Prostate gland (tissue), 2 donors: ENCODE measurements at places on chromosomes 12 and 14. TPM values are rescaled to one million over a fixed set of nuclear protein-coding genes. Genes with fewer than 3 reads are reported as not detected.

Gene RFC5
- 26.3 TPM for total RNA-seq

- peaks cover 21% of the 10 kb centered on the region for H3K4me1 ChIP-seq
- H3K4me3 ChIP-seq: no peak overlapping the region
- H3K27me3 ChIP-seq: no peaks in the 10 kb centered on the region
- DNase-seq: no peak
- peak overlapping the region; percentile 25 for H3K27ac ChIP-seq
Observed at GRCh38 chr14:103030741-103031565, 26.4 kb downstream of the CDC42BPB start.

GRCh38 chr12:6231359-6232268 lies 31.4 kb downstream of the CD9 start:
- H3K36me3 ChIP-seq: no peaks in the 10 kb centered on the region
- no peak for DNase-seq
- peak overlapping the region; percentile 98 for H3K27ac ChIP-seq
- H3K4me3 ChIP-seq: no peak overlapping the region

Gene TSPAN8
- total RNA-seq: 36.3 TPM

GRCh38 chr14:98966475-98967162 lies 305.4 kb downstream of the BCL11B start:
- no peak overlapping the region for H3K4me3 ChIP-seq
- H3K4me1 ChIP-seq: no peaks in the 10 kb centered on the region
- no peaks in the 10 kb centered on the region for H3K36me3 ChIP-seq
- no peak for DNase-seq
- H3K27me3 ChIP-seq: no peaks in the 10 kb centered on the region

DNA sequence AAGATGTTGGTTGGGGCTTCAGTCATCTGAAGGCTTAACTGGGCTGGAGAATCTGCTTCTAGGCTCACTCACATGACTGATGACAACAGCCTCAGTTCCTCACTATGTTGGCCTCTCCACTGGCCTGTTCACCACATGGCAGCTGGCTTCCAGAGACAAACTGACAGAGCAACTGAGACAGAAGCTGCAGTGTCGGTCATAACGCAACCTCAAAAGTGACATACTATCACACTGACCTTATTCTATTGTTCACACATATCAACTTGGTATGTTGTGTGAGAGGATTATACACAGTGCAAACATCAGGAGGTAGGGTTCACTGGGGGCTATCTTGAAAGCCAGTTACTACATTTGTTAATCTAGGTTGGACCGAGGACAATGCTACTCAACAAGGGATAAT lies 92.9 kb downstream of the PAWR start:
- no peak overlapping the region for H3K4me3 ChIP-seq
- no peaks in the 10 kb centered on the region for H3K36me3 ChIP-seq
- H3K27me3 ChIP-seq: no peaks in the 10 kb centered on the region

Gene BEGAIN
- 5.1 TPM for total RNA-seq

GRCh38 chr12:121778567-121779421 lies 14.7 kb downstream of the RHOF start:
- H3K4me1 ChIP-seq: peaks cover 5% of the 10 kb centered on the region
- no peaks in the 10 kb centered on the region for H3K27me3 ChIP-seq
- H3K36me3 ChIP-seq: no peaks in the 10 kb centered on the region

Gene PPFIA2
- 22.9 TPM for total RNA-seq

Gene TAS2R8
- total RNA-seq: not detected

- H3K27ac ChIP-seq: no peak overlapping the region
- no peaks in the 10 kb centered on the region for H3K36me3 ChIP-seq
- no peaks in the 10 kb centered on the region for H3K4me1 ChIP-seq
- no peak for DNase-seq
- no peaks in the 10 kb centered on the region for H3K27me3 ChIP-seq
Observed at GRCh38 chr12:105912882-105913678, 225.7 kb downstream of the NUAK1 start.

DNA sequence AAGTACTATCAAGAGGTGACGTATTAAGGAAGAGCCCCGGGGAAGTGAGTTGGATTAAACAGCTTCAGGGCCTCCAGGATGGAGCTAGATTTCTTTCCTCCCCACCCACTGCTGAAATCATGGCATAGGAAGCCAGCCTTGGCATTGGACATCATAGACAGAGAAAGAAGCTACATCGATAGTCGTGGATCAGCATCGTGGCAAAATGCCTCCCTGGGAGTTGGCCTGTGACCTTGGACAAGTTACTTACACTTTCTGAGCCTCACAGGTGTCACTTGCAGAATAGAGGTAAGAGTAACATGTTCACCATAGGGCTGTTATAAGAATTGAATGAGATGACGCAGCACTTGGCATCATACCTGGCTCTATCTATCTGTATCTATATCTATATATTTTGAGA lies 5.9 kb downstream of the ANKRD33 start:
- H3K4me1 ChIP-seq: no peaks in the 10 kb centered on the region
- H3K27ac ChIP-seq: no peak overlapping the region
- no peak overlapping the region for H3K4me3 ChIP-seq
- H3K27me3 ChIP-seq: no peaks in the 10 kb centered on the region
- DNase-seq: no peak
- no peaks in the 10 kb centered on the region for H3K36me3 ChIP-seq

DNA sequence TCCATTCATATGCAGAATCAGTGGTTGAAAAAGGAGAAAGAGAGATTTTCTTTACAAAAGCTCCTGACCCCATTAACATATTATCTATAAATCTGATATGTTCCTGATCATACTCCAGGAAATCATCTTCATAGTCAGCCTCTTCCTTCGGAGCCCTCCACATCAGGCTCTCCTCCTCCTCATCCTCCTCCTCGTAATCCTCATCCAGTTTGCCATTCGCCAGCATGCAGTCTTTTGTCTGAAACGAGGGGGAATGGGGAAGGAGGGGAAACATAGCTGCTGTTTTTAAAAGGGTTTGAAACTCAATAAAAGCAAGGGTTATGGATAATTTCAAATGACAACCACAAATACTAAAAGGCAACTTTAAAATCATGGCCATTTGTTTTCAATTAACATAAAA lies 60.9 kb downstream of the DICER1 start:
- DNase-seq: no peak
- H3K27ac ChIP-seq: no peak overlapping the region
- H3K27me3 ChIP-seq: no peaks in the 10 kb centered on the region
- H3K4me1 ChIP-seq: no peaks in the 10 kb centered on the region
- peaks cover 3% of the 10 kb centered on the region for H3K36me3 ChIP-seq

DNA sequence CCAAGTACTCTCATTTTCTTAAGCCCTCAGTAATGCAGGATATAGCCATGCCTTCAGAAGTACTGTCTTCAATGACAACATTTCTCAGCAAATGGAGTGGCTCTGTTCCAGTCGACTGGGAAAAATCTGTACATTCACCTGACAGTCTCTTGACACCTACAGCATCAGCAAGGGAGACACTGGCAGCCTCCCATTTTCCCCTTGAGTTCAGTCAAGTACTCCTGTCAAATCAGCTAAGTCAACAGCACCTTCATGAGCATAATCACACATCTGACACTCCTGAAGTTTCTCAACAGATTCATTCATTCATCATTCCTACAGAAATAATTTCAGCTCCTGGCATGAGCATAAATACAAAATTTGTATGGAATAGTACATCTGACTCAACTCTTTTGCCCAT lies 46.1 kb downstream of the INTS13 start:
- no peaks in the 10 kb centered on the region for H3K36me3 ChIP-seq
- DNase-seq: no peak
- no peaks in the 10 kb centered on the region for H3K27me3 ChIP-seq
- H3K4me1 ChIP-seq: no peaks in the 10 kb centered on the region
- H3K27ac ChIP-seq: no peak overlapping the region
- no peak overlapping the region for H3K4me3 ChIP-seq

DNA sequence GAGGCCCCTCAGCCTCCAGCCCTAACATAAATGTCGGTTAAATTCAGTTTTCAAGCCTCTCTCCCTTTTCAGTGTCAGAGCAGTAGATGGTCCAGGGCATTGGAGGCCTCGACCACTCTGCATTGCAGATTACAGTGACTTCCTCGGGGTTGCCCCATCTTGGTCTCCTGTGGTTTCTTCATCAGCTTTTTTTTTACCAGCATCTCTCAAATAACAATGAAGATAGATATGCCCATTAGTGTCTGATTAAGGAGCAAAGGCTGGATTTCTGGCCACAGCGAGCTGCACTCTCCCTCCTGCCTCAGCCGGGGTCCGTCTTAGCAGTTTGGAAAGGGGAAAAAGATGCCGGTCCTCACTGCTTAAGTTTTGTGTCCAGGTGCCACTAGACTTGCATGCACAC lies 49.7 kb downstream of the C14orf132 start:
- no peak for DNase-seq
- no peaks in the 10 kb centered on the region for H3K36me3 ChIP-seq
- H3K4me1 ChIP-seq: no peaks in the 10 kb centered on the region
